ENCODE measurements at places on chromosomes 6 and 20.

- DNase-seq = no peak
Measured at GRCh38 chr6:6927521-6928361, 180.0 kb upstream of the RREB1 start.

GRCh38 chr6:63975699-63976098 is 340.1 kb downstream of the PHF3 start:
- DNase-seq = no peak

- no peak for DNase-seq
Measured at GRCh38 chr20:24403406-24403805, 66.0 kb upstream of the SYNDIG1 start.

- no peak for DNase-seq
Measured at GRCh38 chr20:19427913-19428312, 215.5 kb downstream of the SLC24A3 start.

DNA sequence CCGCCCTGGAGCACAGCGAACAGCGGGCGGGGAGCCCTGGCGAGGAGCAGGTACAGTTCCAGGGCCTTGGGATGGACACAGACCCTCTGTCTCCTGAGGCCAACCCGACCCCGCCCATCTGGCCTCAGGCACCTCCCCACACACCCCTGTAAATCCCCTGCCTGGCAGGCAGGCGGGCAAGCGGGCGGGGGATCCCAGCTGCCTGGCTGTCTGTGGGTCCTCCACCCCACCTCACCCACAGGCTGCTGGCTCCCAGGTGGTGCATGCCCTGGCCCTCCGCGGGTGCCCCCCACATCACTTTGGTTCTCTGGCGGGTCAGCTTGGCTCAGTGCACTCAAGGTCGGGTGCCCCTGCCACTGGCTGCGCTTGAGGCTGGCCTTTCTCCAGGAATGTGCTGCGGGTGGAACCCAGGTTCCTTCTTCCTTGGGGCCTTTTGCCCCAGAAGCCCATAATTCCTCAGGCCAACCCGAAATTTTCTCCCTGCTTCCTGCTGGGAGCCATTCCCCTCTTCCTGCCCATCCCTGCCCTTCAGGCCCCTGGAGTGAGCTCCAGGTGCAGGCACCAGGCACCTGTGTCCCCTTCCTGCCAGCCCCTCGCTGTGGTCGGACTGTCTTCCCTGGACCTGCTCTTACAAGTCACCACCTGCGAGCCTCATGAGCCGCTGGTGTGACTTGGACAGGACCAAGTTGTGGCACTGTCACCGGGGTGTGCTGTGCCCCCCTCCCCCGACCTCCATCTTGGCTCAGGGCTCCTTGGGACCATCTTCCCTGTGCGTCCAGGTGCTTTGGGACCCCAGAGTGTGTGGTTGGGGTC is 5.3 kb upstream of the TNFRSF6B start:
- DNase-seq = no peak

DNA sequence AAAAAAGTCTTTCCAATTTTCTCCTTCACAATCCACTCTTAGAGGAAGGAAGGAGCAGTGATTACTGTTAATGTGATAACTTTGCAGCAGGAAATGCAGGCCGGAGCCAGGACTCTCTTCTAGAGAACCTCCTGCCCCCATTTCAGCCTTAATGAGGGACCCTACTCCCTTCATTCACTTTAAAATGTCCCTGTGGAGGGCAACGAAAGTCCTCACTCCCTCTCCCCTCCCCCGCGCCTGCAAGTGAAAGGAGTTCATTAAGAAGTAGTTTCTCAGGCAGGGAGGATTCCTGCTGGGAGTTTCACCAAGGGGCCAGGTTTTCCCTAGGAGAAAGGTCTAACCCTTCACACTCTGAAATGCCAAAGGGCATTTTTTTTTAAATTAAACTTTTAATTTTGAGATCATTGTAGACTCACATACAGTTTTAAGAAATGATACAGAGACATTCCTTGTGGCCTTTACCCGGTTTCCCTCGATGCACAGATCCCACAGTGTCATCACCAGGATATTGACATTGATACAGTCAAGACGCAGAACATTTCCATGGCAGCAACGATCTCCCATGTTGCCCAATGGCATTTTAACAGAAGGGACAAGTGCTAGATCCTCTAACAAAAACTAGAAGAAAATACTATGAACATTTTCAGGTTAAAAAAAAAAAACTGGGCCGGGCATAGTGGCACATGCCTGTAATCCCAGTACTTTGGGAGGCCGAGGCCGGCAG is 6.8 kb upstream of the COMMD7 start:
- no peak for DNase-seq

DNA sequence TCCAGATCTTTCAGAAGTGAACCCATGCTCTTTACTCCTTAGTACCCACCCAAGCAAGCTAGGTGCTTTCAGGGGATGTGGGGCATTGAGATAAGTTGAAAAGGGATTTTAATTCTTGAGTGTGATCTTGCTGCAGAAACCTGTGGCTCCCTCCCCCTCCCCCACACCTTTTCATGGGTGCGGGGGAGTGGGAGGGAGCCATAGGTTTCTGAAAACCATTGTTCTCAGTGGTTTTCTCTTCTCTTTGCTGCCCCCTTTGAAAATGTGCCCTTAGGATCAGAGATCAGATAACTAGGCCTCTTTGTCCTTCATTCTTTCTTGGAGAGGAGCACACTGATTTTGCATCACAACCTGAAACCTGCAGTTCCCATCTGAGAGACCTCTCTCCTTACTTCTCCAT is 2.4 kb downstream of the PCSK2 start:
- DNase-seq = no peak

GRCh38 chr6:35343092-35343834 is 905 bp downstream of the PPARD start:
- DNase-seq = no peak

GRCh38 chr6:14393910-14394309 is 276.3 kb downstream of the CD83 start:
- DNase-seq = no peak

DNA sequence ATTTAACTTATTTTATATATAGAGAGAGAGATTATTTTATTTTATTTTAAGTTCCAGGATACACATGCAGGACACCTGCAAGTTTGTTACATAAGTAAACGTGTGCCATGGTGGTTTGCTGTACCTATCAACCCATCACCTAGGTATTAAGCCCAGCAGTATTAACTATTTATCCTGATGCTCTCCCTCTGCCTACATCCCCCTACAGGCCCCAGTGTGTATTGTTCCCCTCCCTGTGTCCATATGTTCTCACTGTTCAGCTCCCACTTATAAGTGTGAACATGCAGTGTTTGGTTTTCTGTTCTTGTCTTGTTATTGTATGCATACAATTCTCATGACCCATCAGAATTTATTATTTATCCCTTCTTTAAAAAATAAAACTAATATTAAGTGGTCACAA is 34.6 kb downstream of the FKBP1C start:
- DNase-seq = no peak

DNA sequence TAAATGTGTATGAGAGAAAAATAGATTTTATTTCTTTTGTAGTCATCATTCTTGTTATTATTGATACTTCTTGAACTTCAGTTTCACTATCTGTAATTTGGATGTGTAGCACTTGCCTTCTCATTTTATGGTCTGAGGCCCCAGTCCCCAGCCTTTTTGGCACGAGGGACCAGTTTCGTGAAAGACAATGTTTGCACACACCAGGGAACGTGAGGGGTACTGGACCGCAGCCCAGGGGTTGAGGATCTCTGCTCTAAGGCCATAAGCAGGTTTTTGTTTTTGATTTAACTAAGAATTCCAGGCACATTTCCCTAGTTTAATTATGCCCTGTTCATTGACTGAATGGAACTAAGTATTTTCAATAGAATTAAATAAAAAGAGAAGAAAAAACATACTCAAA is 261.5 kb downstream of the BMP2 start:
- no peak for DNase-seq
